Uterus (tissue), 4 donors: ENCODE measurements at places on chromosomes 6 and 20. TPM values are rescaled to one million over a fixed set of nuclear protein-coding genes. Genes with fewer than 3 reads are reported as not detected.

DNA sequence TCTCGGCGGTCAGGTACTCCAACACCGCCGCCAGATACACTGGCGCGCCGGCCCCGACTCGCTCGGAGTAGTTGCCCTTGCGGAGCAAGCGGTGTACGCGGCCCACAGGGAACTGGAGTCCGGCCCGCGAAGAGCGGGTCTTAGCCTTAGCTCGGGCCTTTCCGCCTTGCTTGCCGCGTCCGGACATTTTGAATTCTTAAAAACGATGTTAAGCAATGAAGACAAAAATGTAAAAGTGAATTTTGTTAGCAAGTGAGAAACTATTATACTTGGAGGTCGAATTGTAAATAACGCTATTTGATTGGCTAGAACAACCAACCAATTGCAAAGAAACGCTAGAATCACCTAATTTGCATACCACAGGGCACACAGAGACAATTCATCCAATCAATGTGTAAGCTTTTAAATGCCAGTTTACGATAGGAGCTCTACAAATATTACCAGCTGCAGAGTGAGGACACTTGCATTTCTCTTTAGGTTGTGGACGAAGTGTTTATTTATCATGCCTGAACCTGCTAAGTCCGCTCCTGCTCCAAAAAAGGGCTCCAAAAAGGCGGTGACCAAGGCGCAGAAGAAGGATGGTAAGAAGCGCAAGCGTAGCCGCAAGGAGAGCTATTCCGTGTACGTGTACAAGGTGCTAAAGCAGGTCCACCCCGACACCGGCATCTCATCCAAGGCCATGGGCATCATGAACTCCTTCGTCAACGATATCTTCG, 112.0 kb downstream of the HFE start:
- DNase-seq, result peak; percentile 66

GRCh38 chr6:80674669-80675068, 568.2 kb downstream of the BCKDHB start:
- DNase-seq, result no peak

DNA sequence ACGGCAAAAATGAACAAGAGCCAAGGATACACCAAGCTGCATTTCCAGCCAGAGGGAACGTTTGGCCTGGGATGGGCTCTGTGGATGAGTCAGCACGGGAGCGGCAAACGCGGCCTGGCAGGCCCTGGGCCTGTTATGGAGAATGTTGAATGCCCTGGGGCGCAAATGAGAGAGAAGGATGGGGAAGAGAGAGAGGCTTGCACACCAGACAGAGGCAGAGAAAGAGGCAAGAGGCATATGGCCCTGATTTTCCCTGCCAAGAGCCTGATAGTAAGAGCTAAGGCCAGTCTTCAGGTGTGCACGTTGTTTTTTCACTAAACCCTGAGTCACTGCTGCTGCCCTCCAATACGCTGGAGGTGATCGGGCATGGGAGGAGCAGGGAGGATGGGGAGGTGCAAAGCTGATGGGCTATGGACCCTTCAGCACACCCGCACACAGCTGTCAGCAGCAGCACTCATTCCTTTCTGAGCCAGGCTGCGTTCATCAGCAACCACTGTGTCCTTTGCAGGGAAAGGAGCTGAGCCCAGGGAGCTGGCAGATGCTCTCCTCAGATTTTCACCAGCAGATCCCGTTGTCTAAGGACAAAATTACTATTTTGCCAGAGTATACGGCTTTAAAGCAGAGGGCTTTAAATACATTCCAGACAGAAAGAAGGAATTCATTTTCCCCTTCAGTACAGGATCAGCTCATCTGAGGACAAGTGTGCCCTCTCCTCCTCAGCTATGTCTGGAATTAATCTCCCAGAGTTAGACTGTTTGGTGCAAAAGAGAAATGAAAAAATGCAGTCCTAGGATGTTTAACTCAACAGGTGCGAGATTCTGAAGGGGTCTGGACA, 61.7 kb upstream of the SLC22A23 start:
- peak; percentile 20 for DNase-seq

- peak; percentile 51 for DNase-seq
These were observed 16.0 kb downstream of the KIF13A start for GRCh38 chr6:17971128-17972073.

The ZNF322 gene
- total RNA-seq, result 184 TPM
